Activated CD4-positive, alpha-beta memory T cell treated with anti-CD3 and anti-CD28 coated beads, Interleukin-2, amount 10 ng/mL, durations not matched to agents 7 days and 5 days (primary cell): ENCODE measurements at places on chromosomes 12 and 14. TPM values are rescaled to one million over a fixed set of nuclear protein-coding genes. Genes with fewer than 3 reads are reported as not detected.
A peak's percentile ranks its signal among the peaks of the same experiment; 100 is the strongest.

Gene PDZRN4
- not detected for total RNA-seq

DNA sequence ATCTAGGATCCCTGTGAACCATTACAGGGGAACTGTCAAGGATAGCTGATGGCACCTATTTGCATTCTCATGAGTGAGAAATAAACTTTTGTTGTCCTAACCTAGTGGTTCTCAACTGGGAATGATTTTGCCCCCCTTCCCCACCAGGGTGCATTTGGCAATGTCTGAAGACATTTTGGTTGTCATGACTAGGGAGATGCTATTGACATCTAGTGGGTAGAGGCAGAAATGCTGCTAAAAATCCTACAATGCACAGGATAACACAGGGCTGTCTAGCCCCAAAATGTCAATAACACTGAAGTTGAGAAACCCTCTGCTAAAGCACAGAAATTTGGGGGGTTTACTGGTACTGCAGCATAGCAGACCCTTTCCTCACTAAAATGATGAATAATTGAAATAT is 140.9 kb upstream of the SRRM4 start:
- H3K4me1 ChIP-seq, result no peaks in the 10 kb centered on the region
- H3K27me3 ChIP-seq, result no peaks in the 10 kb centered on the region
- no peaks in the 10 kb centered on the region for H3K36me3 ChIP-seq
- H3K27ac ChIP-seq, result no peak overlapping the region
- DNase-seq, result no peak

DNA sequence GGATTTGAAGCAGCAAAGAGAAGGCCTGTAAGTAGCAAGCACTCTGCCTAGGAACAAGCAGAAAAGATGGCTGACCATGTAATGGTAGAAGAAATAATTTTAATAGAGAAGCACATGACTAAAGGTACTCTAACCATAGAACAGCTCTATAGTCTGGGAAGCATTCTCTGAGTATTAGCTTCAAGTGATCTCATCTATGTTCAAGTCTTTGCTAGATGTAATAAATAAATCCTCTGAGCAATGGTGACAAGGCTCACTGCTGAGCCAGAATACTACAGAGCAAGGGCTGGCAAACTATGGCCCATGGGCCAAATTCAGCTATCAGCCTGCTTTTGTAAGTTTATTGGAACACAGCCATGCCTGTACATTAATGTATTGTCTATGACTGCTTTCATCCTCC is 84.8 kb downstream of the PEBP1 start:
- H3K27me3 ChIP-seq, result no peaks in the 10 kb centered on the region
- no peaks in the 10 kb centered on the region for H3K4me1 ChIP-seq
- peaks cover 9% of the 10 kb centered on the region for H3K36me3 ChIP-seq

DNA sequence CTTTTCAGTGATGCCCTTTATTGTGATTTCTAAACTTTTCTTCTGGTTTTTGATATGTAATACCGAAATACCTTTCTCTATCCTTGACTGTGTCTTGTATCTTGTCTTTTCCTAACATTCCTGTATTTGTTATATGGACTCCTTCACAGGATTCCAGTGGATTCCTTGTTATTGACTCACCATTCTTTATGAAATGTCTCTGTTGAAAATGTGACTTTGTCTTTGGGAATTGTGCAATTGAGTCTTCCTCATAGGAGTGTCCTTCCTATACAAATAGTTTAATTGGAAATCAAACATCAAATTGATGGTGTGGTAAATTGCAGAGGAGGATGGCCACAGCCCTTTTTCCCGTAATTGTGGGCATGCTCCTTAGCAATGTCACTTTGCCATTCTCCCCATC is 296.6 kb upstream of the KITLG start:
- no peak overlapping the region for H3K4me3 ChIP-seq
- no peak overlapping the region for H3K27ac ChIP-seq
- H3K4me1 ChIP-seq, result no peaks in the 10 kb centered on the region

DNA sequence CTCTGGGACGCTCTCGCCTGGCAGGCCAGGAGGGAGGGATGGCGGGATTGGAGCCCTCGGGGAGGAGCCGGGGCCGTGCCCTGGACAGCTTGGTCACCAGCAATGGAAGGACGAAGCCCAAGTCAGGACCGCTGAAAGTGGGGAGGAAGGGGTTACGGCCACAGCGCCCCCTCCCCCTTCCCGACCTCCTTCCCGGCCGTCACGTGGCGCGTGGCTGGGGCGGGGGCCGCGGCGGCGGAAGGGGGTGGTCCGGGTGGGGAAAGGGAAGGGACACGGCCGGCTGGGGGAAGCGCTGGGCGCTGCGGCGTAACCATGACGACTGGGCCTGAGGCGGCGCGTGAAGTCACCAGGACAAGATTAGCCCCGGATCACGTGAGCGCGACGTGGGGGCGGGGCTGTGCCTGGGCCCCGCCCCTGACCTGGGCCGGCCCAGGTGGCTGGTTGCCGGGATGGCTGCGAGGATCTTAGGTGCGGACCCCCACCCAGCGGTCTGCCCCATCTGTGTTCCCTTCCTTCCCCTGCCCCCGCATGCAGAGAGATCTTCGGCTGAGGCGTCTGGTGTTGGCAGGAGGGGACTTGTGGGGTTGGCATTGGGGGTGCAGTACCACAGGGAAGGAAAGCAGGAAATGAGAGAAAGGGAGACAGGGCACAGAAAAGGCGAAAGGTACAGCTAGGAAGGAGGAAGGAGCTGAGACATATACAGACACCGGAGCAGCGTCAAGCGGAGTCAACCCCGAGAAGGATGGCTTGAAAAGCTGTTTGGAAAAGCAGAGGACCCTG is 6.2 kb downstream of the MAP3K12 start:
- H3K4me1 ChIP-seq, result peaks cover 38% of the 10 kb centered on the region
- H3K27ac ChIP-seq, result peak overlapping the region; percentile 63
- DNase-seq, result peak; percentile 88

- no peak overlapping the region for H3K27ac ChIP-seq
- H3K4me1 ChIP-seq, result no peaks in the 10 kb centered on the region
- peaks cover 3% of the 10 kb centered on the region for H3K27me3 ChIP-seq
These were observed 34.4 kb upstream of the DLK1 start for GRCh38 chr14:100692256-100692655.

GRCh38 chr12:51820526-51821439 is 27.7 kb downstream of the FIGNL2 start:
- H3K27ac ChIP-seq, result no peak overlapping the region
- H3K4me1 ChIP-seq, result peaks cover 9% of the 10 kb centered on the region
- peak; percentile 67 for DNase-seq
